ENCODE measurements at places on chromosomes 6 and 20. TPM values are rescaled to one million over a fixed set of nuclear protein-coding genes. Genes with fewer than 3 reads are reported as not detected.
A peak's percentile ranks its signal among the peaks of the same experiment; 100 is the strongest.

RBM38 gene
- 5.5 TPM for total RNA-seq

GRCh38 chr6:110233770-110234374 lies 53.6 kb downstream of the CDC40 start:
- no peaks in the 10 kb centered on the region for H3K4me1 ChIP-seq
- no peaks in the 10 kb centered on the region for H3K27me3 ChIP-seq
- peak overlapping the region; percentile 8 for H3K27ac ChIP-seq
- H3K36me3 ChIP-seq: peaks cover 3% of the 10 kb centered on the region
- H3K4me3 ChIP-seq: no peak overlapping the region

DNA sequence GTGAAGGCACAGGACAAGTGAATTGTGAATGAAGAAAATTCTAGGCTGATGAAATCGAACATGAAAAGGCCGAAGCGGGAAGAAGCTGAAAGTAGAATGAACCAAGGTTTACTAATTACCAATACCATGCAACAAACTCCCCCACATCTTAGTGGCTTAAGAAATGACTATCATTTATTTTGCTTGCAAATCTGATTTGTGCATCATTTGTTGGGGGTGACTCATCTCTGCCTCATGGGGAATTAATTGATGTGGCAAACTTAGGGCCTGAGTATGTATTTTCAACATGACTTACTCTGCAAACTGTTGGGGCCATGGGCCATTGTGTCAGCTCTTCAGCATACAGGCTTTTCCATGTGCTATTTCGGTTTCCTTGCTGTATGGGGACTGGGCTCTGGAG lies 26.8 kb downstream of the PPP1R14C start:
- H3K4me3 ChIP-seq: no peak overlapping the region
- H3K4me1 ChIP-seq: no peaks in the 10 kb centered on the region
- H3K27me3 ChIP-seq: no peaks in the 10 kb centered on the region

DNA sequence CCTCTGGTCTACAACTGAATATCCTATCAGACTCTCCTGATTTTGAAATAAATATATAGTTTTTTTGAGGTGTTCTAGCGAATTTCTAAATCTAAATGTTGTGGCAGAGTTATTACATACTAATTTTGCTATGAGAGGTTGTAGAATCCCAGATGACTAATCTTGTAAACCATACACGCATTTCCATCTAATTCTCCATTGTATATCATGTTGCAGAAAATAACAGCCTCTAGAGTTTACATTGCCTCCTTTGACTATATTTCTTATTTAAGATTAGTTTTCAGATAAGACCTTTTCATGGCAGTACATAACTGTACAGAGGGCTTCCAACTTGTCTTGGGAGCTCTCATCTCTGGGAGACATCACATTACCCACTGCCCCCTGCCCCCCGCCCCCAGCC lies 22.9 kb downstream of the PTPN1 start:
- no peak for DNase-seq
- H3K4me3 ChIP-seq: no peak overlapping the region
- H3K27me3 ChIP-seq: no peaks in the 10 kb centered on the region
- no peak overlapping the region for H3K27ac ChIP-seq
- H3K4me1 ChIP-seq: peaks cover 13% of the 10 kb centered on the region
- H3K36me3 ChIP-seq: no peaks in the 10 kb centered on the region

- DNase-seq: no peak
- no peak overlapping the region for H3K27ac ChIP-seq
These were observed 442.4 kb downstream of the CD83 start for GRCh38 chr6:14559746-14560536.

DNA sequence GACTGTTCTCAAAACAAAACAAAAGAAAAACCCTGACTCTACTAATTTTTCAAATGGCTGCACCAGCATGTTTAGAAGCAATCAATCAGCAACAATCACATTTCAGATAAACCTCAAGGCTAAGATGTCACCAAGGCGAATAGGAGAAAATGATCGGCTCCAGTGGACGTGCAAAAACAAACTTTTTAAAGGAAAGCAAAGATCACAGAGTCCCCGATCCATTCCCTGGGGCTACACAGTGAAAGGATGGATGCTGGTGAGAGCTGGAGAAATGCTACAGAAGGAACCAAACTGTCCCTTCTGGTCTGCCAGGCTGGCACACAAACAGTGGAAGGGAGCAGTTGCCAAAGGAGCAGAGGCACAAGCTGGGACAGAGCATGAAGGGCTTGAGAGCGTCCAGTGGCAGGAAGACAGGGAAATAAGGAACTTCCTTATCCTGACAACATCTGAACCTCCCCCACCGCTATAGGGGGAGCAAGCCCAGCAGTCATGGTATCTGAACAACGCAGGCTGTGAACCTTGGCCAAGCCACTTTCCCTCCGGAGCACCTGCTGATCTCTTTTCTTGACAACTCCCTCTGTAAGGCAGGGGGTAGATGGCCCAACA lies 73.7 kb upstream of the HIVEP1 start:
- H3K4me3 ChIP-seq: no peak overlapping the region
- H3K4me1 ChIP-seq: no peaks in the 10 kb centered on the region

GRCh38 chr6:41785689-41786450 lies 1.6 kb upstream of the TOMM6 start:
- no peaks in the 10 kb centered on the region for H3K27me3 ChIP-seq
- no peaks in the 10 kb centered on the region for H3K36me3 ChIP-seq
- H3K4me1 ChIP-seq: peaks cover 63% of the 10 kb centered on the region

DNA sequence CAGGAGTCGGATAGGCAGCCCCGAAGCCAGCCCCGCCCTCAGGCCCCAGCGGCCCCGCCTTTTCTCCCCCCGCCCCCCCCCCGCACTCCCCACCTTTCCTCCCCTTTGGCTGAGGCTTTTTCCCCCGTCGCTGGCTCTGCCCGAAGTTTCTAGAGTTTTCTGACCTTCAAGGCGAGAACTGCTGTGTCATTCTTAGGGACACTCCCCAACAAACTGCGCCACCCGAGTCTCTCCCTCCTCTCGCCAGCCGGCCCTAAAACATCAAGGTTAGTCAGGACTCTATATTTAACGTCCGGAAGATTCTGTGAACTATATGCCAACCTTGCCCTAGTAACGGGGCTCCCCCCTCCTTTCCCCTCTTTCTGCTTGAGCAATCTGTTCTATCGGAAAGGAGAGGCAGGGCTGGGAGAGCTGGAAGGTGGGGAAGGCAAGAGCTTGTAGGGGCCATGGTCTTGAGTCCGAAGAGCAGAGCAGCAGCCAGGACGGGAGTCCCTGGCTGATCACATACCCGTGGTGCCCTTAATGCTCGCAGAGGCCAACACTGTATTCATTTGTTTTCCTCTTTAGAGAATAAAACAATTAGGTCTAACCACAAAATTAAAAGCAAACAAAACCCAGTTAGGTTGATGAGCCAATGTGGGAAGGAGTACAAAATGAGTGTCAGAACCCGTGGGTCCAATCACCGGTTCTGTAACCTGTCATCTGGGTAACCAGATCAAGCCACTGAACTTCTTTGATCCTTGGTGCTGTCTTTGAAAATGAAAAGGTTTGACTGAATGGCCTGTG lies 5.3 kb upstream of the HSPA1B start:
- H3K4me1 ChIP-seq: no peaks in the 10 kb centered on the region
- DNase-seq: peak; percentile 88
- H3K4me3 ChIP-seq: peak overlapping the region; percentile 38
- no peaks in the 10 kb centered on the region for H3K36me3 ChIP-seq
- H3K27ac ChIP-seq: peak overlapping the region; percentile 99
